Ascending aorta (tissue), 2 donors: ENCODE measurements at places on chromosomes 16 and 17.
A peak's percentile ranks its signal among the peaks of the same experiment; 100 is the strongest.

DNA sequence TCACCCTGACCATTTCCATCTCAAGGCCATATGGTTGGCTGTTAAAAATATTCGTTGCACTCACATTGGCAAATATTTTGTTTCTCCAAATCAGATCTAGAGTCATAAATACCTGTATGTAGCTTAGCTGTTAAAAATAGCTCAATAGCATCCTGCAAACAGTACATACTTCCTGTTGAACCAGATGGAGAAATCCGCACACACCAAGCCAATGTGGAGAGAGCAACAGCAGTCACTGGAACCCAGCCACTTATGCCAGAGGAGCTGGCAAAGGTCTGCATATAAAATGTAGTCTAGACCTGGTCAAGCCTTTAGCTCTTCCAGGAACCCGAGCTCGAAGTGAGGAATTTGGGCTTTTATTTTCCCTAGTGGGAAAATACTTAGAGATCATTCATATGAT, 146.4 kb upstream of the KCNJ16 start:
- no peak for DNase-seq

GRCh38 chr17:62866471-62866870, 58.4 kb upstream of the MARCHF10 start:
- DNase-seq, result no peak

DNA sequence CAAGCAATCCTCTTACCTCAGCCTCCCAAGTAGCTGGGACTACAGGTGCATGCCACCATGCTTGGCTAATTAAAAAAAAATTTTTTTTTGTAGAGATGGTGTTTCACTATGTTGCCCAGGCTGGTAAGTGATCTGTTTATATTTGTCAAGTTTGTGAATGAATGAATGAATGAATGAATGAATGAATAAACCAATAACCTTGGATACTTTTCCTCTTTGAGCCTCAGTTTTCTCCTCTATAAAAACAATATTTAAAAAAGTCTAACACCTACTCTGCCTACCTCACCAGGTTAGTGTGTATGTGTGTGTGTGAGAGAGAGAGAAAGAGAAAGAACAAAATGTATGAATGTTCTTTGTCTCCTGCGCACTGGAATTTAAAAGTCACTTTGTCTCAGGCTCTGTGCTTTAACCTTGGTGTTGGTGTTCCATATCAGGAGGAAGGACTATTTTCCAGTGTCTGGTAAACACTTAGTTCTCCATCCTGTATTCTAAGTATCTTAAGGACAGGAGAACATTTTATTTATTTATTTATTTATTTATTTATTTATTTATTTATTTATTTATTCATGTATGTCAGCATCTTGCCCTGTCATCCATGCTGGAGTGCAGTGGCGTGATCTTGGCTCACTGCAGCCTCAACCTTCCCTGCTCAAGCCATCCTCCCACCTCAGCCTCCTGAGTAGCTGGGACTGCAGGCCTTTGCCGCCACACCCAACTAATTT, 27.1 kb downstream of the CHD9 start:
- no peak for DNase-seq

DNA sequence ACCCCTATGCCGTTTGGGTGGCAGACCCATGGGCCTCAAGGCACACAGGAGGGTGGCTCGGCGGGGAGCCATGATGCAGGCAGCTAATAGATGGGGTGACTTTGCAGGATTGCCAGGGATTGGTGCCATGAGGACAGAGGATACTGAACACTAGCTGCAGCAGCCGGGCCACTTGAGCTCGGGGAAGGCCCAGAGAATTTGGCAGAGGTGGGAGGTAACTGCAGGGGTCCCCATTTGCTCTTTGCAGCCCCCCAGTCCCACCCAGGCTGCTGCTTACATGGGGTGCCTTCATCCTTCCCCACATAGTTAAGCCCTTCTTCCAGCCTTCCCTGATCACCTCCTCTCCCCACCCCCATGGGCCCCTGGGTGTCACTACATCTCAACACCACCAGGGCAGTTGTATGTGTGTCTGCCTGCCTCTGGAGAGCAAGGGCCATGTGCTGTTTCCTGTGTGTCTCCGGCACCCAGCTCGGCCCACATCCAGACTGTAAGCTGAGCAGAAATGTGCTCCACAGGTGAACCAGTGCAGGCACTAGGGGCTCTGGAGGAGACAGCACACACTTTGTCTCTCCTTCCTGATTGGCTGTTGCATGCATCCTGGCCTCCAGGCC, 52.0 kb downstream of the SREBF1 start:
- DNase-seq, result no peak

DNA sequence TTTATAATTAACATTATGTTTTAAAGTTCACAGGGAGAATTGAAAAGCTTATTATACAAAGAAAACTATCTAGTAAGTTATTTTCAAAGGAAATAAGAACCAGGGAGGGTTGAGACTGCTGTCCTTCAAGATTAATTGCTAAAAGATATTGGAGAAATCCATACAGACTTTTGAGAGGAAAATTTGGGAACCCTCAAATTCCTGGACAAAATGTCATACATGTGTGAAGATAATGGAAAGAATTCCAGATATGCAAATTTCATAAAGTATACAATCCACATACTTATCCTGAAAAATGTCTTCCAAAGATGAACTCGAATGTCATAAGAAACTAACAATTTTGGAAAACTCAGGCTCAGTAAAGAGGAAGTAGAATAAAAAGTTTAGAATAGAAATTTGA, 213.8 kb downstream of the HS3ST3A1 start:
- no peak for DNase-seq

- DNase-seq, result peak; percentile 55
These were observed 45.8 kb downstream of the TNFRSF13B start for GRCh38 chr17:16926061-16926511.

- DNase-seq, result no peak
These were observed 13.8 kb downstream of the NETO2 start for GRCh38 chr16:47129755-47130435.

DNA sequence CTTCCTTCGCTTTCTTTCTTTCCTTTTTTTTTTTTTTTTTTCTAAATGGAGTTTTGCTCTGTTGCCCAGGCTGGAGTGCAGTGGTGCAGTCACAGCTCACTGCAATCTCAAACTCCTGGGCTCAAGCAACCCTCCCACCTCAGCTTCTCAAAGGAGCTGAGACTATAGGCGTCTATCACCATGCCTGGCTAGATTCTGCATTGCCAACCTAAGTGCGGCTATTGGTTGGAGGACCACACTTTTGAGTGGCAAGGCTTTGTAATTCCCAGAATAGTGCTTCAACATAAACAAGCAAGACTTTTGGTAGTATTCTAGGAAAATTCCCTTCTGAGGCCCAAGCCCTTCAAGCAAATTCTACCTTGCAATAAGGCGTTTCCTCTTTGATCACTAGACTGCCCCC, 107.8 kb downstream of the YPEL2 start:
- DNase-seq, result no peak

DNA sequence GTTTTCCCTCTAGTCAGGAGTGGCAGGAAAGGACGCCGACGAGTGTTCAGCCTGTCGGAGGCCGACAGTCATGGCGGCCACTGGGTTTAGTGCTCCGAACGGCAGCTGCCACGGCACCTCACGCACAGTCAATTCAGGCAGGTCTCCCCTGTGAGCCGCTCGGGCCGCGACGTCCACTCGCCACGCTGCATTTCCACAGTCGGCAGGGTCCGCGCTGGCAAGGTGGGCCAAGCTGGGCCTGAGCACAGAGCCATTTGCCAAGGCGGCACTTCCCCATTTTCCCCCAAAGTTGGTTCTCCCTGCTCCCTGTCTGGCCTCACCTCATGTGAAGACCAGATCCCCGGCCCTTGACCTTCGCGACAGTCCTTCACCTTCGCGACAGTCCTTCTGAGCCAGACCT, 81.9 kb downstream of the SOCS1 start:
- DNase-seq, result no peak

- peak; percentile 44 for DNase-seq
These were observed 6.3 kb downstream of the TBC1D16 start for GRCh38 chr17:80029258-80029974.

DNA sequence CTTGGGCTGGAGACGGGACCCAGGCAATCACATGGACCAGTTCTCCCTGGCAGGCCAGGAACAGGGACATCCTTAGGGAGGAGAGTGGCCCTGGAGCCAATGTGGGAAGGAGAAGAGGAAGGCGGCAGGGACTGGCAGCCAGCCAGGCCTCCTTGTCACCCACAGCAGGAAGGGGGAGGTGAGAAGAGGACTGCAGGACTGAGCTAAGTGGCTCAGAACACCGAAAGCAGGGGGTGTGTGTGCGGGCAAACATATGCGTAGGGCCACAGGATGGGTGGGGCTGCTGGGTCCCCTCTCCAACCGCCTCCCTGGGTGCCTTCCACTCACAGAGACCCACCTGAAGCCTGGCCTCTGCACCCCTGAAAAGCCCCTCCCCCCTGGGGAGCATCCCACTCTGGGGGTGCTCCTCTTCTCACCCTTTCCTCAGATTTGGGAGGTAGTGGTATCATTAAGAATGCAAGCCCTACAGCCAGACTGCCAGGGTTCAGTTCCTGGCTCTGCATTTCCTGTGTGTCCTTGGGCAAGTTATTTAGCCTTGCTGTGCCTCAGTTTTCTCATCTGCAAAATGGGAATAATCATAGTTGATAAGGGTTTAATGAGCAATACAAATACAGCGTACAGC, 8.1 kb downstream of the PNMT start:
- DNase-seq, result peak; percentile 60

DNA sequence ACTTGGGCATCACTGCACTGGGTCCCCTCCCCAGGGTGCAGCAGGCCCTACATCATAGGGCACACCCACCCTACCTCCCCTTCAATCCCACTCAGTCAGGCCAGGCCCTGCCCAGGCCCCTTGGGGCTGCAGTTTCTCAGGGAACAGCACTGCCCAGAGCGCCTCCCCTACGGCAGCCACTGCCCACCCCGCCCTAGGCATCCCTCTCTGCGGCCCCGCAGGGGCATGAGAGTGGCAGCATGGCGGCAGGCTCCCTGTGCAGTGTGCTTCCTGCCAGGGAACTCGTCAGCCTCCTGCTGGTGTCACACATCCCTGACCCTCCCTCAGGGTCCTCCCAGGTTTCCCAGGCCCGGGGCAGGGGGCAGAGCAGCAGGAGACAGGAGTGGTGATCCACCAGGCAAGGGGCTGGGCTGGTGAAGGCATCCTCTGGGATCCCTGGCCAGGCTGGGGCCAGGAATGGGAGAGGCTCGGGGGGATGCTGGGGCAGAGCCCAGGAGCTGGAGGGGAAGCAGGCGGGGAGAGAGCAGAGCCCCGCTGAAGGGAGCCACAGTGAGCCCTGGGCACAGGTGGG, 16.2 kb upstream of the BAHCC1 start:
- DNase-seq, result no peak

- DNase-seq, result no peak
These were observed 140.4 kb upstream of the GNAO1 start for GRCh38 chr16:56050916-56051315.

DNA sequence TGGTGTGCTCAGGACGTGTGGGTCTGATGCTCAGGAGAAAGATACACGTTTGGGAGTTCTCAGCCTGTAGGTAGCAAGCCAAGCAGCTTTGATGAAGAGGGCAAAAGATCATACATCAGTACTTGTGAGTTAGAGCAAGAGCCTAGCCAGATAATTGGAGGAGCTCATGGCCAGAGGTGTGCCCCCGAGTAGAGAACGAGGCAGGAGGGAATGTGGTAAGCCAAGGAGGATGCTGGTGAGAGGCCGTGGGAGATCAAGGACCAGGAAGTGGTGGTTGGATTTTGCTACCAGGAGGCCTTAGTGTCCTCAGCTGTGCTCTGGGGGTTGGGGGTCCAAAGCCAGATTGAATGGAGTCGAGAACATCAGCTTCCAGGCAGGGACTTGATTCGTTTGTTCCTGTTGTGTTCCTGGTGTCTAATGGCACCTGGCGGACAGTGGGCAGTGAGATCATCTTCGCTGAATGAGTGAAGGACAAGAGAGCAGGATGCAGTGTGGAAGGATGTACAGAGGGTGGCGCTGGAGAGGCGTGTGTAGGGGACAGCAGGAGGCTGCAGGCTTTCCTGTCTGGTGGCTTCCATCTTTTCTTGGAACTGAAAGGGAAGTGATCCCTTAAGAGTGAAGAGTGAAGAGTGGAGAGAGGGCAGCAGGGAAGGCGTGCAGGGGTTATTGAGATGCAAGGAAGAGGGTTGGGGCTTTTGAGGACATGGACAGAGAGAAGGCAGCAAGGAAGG, 11.6 kb downstream of the FBXL19 start:
- DNase-seq, result no peak

GRCh38 chr17:61349350-61349749, 50.3 kb upstream of the TBX2 start:
- no peak for DNase-seq

- no peak for DNase-seq
These were observed 96.0 kb downstream of the YPEL2 start for GRCh38 chr17:59427425-59427921.

- no peak for DNase-seq
These were observed 32.9 kb downstream of the WDR45B start for GRCh38 chr17:82615084-82616020.

DNA sequence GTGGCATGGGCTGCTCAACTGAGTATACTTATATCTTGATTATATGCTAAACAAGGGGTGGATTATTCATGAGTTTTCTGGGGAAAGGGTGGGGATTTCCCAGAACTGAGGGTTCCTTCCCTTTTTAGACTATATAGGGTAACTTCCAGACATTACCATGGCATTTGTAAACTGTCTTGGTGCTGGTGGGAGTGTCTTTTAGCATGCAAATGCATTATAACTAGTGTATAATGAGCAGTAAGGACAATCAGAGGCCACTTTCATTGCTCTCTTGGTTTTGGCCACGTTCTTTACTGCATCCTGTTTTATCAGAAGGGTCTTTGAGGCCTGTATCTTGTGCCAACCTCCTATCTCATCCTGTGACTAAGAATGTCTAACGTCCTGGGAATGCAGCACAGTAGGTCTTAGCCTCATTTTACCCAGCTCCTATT, 12.0 kb downstream of the PRR11 start:
- DNase-seq, result no peak

DNA sequence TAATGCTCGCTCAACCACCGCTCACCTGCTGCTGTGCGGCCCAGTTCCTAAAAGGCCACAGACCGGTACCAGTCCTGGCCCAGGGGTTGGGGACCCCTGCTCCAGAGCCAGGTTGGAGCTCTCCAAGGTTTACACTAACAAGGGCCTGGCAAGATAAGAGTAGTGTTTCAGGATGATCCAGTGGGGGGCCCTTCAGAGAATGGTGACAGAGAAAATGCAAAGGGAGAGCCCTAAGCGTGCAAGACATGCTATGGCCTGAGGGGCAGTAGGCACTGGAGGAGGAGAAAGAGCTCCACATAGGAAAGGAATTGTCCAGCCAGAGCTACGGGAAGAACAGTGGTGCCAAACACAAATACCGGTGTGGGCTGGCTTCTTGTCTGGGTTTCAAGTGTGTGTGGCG, 233.4 kb downstream of the STX8 start:
- no peak for DNase-seq

- no peak for DNase-seq
These were observed 22.3 kb downstream of the GAN start for GRCh38 chr16:81337097-81337496.

- no peak for DNase-seq
These were observed 167.7 kb upstream of the KCNJ16 start for GRCh38 chr17:69907132-69907847.

GRCh38 chr16:22219389-22220068, 13.5 kb downstream of the EEF2K start:
- no peak for DNase-seq

GRCh38 chr16:12876778-12877177, 24.6 kb upstream of the SHISA9 start:
- DNase-seq, result no peak
